ENCODE measurements at places on chromosomes 16 and 17. TPM values are rescaled to one million over a fixed set of nuclear protein-coding genes. Genes with fewer than 3 reads are reported as not detected.

GRCh38 chr16:534135-534534 is 6.6 kb downstream of the CAPN15 start:
- no peak for DNase-seq

GRCh38 chr17:2551493-2551892 is 39.8 kb upstream of the METTL16 start:
- no peak for DNase-seq

DNA sequence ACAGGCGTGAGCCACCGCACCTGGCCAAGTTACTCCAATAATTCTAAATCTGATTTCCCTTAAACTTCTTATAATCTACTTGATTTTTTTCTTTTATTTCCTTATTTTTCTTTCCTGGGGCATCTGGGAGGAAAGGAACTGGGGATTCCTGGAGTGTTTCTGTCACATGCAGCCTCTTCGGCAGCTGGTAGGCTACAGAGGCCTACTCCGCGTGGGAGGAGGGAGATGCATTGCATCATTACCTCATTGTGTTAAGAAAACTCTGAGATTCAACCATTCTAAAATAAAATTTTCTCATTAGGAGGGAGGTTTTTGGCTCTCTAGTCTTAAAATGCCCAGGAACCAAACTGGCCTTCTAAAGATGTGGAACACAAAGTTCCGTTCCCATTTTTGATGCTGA is 64.0 kb downstream of the SOX9 start:
- DNase-seq, result no peak

DNA sequence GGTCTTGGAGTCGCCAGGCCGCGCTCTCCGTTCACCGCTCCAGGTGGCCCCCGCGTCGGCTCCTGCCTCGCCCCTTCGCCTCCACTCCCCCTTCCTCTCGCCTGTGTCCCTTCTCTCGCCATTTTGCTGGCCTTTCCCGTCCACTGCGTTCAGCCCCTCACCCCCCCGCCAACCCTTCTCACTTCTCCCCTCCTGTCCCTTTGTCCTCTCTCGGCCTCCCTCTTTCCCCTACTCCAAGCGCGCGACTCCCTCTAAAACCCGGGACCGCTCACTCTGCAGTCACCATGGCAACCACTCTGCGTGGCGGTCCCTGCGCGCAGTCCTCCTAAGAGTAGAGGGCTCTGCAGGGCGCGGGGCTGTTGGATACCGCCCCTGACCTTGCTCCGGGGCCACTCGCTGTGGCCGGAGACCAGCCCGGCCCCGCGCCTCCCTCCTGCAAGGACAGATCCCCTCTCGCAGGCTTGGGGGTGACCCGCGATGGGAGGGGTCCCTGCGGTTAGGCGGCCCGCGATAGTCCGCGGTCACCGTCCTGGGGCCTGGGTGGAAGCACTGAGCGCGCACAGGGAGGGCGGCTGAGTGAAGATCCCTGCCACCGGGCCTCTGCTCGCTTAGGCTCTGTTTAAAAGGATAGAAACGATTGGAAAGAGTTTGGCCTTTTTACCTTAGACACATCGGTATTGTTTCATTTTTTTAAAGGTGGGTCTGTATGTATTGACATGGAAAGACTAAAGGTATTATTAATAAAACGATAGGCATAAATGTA is 454 bp downstream of the CCDC40 start:
- DNase-seq, result peak; percentile 50

DNA sequence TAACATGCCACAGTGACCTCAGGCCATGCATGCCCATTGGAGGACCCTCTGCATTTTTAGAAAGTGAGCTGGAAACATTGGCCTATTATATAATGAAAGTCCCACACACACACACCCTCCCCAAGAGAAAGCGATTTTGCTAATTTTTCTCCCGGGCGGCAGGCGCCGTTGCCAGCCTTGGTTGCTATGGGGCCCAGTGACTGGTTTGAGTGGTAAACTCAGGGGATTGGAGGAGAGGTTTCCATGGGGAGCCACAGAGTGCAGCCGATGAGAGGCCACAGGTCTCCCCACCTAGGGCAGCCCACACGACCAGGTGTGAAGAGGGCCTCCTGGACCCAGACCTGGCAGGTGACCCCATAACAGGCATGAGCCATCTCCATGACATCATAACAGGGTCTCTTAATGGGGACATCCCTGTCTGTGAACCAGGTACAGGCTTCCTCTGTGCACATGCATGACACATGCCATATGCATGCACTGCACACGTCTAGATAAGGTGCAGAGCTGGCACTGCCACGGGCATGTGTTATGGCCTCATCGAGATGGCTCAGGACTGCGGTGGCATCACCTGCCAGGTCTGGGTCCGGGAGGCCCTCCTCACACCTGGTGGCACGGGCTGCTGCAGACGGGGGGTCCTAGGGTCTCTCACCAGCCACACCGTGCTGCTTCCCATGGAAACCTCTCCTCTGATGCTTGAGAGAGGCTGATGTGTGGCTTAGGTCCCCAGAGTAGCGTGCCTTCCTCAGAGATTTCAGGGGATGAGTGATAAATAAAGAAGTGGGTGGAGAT is 144.1 kb downstream of the RBFOX3 start:
- DNase-seq, result no peak

GRCh38 chr16:19555938-19556771 is 652 bp downstream of the VPS35L start:
- DNase-seq, result peak; percentile 64

DNA sequence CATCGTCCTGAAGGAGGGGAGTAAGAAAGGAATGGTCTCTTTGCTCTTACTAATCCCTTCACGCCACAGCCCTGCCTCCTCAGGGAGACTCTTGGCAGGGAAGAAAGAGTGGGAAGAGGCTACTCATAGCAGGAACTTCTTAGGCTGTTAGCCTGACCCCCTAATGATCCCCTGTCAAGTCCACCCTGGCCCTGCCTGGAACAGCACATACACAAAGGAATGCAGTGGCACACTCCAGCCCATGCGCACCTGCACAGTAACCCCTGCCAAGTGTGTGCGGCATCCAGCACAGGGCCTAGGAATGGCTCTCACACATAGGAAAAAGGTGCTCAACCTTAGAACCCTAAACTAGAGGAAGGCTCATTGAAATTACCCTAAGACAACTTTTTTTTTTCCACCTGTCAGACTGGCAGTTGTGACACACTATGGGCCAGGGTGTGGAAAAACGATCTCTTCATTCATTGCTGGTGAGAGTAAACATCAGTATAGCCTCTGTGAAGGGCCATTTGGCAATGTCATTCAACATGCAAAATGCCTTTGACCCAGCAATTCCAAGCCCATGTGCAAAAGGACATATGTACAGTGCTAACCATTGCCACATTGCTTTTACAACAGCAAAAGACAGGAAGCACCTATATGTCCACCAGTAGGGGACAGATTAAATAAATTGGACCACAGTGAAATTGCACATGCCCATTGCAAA is 50.1 kb downstream of the PIMREG start:
- DNase-seq, result peak; percentile 14

DNA sequence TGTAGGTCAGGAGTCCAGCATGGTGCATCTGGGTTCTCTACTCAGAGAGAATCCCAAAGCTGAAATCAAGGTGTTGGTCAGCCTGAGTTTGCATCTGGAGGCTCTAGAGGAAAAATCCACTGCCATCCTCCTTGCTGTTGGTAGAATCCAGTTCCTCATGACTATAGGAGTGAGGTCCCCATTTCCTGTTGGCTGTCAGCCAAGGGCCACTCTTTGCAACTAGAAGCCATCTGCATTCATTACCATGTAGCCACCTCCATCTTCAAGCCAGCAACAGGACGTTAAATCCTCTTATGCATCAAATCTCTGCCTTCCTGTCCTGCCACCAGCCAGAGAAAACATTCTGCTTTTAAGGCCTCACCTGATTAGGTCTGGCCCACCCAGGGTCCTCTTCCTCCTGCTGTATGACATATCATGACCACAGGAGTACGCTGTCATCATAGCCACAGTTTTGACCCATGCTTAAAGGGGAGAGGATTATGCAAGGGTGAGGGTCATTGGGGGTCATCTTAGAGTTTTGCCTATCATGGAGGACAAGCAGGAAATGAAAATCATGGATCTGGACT is 40.5 kb downstream of the DNAH9 start:
- no peak for DNase-seq

MATCAP1 gene
- 8.5 TPM for total RNA-seq

CDRT15L2 gene
- not detected for total RNA-seq

CCL13 gene
- total RNA-seq, result not detected
